ENCODE measurements at places on chromosomes 4 and X.

GRCh38 chr4:5980436-5981155 lies 37.6 kb downstream of the C4orf50 start:
- DNase-seq: no peak

DNA sequence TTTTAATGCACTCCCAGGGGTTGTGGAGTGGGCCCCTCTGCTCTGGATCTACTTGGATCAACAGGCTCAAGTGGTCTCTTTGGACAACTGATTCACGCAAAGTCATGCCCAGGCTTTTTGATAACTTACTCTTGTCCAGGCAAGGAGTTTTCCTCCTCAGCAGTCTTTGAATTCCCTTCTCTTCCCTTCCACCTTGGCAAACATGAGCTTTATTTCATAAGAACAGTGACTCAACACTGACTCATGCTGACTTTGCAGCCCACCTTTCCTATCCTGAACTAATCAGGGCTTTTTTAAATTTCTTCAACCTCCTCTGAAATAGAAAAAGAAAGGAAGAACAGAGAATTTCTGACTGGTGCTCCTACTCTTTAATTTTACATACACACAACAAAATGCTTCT lies 132.1 kb upstream of the LDB2 start:
- DNase-seq: no peak

DNA sequence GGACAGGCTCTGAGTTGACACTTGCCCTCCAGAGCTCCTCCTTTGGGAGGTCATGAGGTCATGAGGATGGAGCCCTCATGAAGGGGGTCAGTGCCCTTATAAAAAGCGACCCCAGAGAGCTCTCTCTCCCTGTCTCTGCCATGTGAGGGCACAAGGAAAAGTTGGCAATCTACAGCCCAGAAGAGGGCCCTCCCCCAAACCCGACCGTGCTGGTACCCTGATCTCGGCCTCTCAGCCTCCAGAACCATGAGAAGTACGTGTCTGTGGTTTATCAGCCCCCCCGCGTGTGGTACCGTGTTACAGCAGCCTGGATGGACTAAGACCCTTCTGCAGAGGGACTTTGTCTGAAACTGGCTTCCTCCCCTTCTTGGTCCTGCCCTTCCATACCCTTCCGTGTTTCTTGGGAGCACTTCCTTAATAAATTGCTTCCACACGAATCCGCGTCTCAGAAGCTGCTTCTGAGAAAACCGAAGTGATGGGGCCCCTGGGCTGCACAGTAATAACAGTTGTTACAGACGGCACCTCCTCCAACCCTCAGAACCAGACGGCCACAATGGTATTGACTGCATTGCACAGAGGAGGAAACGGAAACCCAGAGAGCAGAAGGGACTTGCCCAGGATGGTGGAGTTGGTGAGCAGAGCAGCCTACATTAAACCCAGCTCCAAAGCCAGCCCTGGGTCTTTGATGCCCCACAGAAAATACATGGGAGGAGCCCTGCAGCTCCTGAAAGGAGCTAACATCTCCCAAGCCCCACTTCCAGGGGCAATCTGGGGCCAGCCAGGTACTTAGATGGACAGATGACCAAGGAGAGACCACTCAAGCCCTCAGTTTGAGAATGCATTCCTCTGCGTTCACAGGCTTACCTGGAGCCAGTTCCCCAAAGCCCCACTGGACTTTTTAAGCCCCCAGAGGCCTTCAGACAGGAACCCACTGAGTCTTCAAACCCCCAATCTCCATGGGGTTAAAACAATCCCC lies 242.7 kb downstream of the BCOR start:
- peak; percentile 79 for DNase-seq

DNA sequence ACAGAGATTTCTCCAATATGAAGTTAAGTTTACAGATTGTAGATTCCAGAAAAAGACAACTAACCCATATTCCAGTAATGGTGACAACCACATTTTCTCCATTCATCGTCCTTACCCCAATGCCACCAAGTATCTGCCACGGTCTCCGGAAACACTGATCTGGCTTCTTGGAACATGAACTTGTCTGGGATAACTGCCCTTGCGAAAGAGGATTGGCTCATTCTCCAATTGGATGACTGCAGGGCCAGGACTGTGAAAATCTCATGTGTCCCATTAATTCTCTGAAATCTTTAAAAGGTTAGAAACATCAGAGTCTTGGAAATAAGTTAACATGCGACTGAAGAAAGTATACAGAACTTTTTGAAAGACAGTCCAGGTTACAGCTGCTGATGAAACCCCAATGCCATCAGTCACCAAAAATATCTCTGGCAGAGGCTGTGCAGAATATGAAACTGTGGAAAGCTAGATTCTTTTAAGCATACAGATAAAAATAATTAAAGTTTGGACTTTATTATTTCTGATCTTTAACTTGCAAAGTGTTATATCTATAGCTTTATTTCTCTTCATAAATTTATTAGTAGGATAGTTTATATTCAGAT lies 496.9 kb downstream of the PPARGC1A start:
- DNase-seq: no peak

- no peak for DNase-seq
These were observed 38.1 kb upstream of the ARSH start for GRCh38 chrX:2967998-2968909.

GRCh38 chrX:11566173-11566572 lies 99.5 kb downstream of the ARHGAP6 start:
- DNase-seq: no peak

- DNase-seq: no peak
These were observed 85.2 kb upstream of the STS start for GRCh38 chrX:7062276-7062675.

- no peak for DNase-seq
These were observed 143.4 kb upstream of the MED14 start for GRCh38 chrX:40878766-40879165.

DNA sequence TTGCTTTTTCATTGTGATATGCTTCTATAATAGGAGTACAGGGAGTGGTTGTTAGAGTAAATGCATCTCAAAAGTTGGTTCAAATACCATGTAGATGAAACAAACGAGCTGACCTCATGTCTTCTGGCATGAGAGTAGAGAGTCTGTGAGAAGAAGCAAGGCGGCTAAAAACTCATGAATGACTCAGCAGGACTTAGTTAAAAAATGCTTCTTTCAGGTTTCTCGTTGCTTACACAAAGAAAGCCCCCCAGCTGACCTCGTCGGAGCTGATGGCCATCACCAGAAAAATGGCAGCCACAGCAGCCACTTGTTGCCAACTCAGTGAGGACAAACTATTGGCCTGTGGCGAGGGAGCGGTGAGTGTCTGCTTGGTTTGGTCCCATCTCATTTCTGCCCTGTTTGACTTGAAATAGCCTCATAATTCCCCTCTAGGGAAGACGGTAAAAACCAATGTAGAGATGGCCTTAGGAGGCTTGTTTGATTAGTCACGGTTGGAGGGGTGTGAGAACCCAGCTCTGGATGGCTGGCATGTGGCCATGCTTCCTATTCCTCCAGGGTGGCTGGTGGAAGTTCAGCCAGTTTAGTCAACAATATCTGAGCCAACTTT lies 14.5 kb downstream of the AFP start:
- DNase-seq: no peak

- DNase-seq: no peak
These were observed 72.6 kb upstream of the SLC4A4 start for GRCh38 chr4:71266090-71266794.

GRCh38 chr4:83947830-83948193 lies 411.9 kb downstream of the GPAT3 start:
- no peak for DNase-seq

- DNase-seq: no peak
These were observed 96.8 kb downstream of the TET2 start for GRCh38 chr4:105243446-105243845.

GRCh38 chr4:79964020-79964399 lies 109.0 kb downstream of the ANTXR2 start:
- no peak for DNase-seq

DNA sequence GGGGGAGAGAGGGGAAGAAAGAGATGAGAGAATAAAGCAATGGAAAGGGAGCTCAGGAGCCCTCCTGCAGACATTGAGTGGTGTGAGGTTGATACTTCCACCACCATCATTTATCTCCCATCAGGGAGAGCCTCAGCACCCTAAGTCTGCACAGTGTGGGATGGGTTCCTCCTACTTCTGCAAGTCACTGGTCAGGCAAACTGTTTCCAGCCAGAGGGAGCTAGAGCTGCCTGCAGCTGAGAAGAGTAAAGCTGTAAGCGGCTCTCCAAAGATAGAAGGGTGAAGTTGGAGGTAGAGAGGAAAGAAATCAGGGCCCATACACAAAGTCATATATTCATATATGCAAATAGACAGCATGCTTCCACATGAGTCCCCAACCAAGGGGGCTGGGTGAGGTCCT lies 21.9 kb upstream of the ZNF81 start:
- no peak for DNase-seq

GRCh38 chr4:183335369-183335940 lies 13.2 kb upstream of the CLDN24 start:
- no peak for DNase-seq

Measured in effector memory CD4-positive, alpha-beta T cell (primary cell).